ENCODE measurements at places on chromosomes 1 and 21.

DNA sequence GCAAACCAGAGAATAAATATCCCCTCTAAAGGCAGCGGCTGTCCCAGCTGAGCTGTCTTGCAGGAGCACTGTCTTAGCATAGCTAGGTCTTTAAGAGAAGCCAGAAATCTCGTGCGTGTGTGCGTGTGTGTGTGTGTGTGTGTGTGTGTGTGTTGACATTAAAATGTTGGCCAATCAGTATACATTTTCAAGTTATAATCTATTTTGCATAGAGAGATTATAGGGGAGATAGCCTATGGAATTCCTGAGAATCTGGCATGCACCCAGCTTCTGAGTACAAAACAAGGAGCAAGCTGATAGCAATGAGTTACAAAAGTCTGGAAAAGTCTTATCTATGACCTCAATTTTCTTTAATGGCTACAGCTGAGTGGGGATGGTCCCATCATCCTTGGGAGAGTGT lies 17.7 kb downstream of the METTL13 start:
- DNase-seq, result no peak

DNA sequence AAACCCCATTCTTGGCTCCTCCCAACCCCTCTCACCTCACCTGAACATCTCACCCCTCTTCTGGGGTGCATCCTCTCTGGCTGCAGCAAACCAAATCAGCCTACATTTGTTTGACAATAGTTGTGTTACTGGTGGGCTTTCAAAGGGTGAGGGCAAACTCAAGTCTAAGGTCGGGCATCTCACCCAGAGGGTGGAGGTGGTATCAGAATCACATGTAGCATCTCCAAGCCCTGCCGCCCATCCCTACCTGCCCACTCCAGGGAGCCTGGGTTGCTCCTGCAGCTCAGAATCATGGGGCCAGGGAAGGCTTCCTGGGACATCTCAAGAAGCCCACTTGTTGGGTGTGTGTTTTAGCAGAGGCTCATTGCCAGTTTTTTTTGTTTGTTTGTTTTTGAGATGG lies 35.8 kb downstream of the PGBD5 start:
- DNase-seq, result no peak

DNA sequence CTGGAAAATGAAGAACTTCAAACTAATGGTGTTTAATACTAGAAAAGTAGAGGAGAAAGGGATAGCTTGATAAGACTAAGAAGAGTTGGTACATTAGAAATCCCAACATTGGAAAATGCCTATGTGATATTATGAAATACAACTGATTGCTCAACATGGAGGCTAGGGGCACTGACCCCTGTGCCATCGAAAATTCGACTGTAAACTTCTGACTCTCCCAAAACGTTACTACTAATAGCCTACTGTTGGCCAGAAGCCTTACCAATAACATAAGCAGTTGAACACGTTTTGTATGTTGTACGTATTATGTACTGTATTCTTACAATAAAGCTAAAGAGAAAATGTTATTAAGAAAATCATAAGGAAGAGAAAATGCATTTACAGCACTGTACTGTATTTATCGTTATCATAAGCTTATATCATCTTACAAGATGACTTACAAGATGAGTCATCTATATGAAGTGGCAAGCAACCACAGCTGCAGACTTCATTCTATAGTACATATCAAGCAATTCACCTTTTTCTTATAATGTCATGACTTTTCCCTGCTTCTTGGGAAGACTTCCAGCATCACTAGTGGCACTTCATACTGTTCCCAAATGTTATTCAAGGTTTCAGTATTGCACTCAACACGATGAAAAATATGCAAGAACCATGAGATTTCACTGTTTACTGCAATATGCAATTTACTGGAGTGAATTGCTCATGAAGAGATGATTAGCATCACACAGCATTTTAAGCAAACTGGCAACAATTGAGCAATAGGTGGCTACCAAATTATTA lies 12.9 kb upstream of the CTSK start:
- DNase-seq, result no peak

GRCh38 chr1:189859385-189859977 lies 618.2 kb downstream of the BRINP3 start:
- peak; percentile 17 for DNase-seq

GRCh38 chr1:101474039-101474665 lies 237.3 kb downstream of the S1PR1 start:
- DNase-seq, result peak; percentile 0

DNA sequence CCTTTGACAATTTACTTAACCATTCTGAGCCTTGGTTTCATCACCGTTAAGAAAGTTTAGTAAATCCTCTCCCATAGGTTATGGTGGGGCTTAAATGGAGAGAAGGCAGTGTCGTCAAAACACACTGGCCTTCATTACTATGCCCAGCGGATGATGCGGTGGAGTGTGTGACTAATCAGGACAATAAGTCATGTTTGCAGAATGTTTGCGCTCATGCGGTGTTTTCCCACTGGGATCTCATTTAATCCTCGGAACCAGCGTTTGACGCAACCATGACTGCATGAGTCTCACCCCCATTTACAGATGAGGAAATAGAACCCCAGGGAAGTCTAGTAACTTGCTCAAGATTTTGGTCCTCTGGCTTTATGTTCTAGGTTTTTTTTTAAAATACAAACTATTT lies 17.5 kb downstream of the SLC26A9 start:
- DNase-seq, result no peak

- DNase-seq, result no peak
Measured at GRCh38 chr1:39213511-39214002, 9.1 kb downstream of the MACF1 start.

GRCh38 chr1:182599339-182599738 lies 4.8 kb downstream of the RGS16 start:
- DNase-seq, result no peak

DNA sequence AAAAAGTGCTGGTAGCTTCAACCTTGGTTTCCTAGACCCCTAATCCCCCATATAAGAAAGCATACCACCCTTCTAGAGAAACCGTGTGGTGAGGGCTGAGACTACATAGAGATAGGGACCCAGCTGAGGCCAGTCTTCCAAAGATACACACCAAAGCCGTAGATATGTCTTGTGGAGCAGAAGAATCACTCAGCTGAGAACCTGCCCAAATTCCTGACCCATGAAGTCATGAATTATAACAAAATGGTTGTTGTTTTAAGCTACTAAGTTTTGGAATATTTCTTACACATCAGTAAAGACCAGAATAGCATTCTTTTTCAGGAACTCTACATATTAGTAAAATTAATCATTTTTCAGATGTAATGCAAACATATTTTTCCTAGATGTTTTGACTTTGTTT lies 3.3 kb upstream of the SNRPE start:
- DNase-seq, result no peak

- DNase-seq, result no peak
Measured at GRCh38 chr1:184621260-184621659, 133.4 kb downstream of the EDEM3 start.

GRCh38 chr1:167631386-167631935 lies 1.4 kb downstream of the RCSD1 start:
- no peak for DNase-seq

GRCh38 chr1:59526240-59526639 lies 229.3 kb downstream of the FGGY start:
- DNase-seq, result no peak

- no peak for DNase-seq
Measured at GRCh38 chr1:98386675-98387440, 274.7 kb upstream of the SNX7 start.

DNA sequence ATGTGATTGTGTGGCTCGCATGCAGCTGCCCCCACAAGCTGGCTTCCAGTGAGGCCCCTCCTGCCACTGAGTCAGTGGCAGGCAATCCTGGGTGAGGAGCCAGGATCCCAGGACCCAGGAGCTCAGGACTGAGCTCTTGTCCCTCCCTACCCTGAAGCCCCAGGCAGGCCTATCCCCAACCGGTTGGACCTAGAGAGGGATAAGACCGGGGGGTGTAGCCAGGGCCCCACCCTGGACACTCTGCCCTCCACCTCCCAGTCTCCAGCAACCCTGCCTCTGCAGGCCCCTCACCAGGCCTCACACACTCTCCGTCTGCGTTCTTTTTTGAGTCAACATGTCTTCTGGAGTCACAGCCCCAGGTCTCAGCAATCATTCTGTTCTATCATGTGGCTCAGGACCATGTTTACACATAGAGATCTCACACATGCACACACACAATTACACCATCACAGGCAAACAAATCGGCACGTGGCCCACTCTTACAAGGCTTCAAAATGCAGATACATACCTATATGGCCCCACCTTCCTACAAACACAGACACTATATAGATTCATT lies 2.6 kb downstream of the VSIG8 start:
- DNase-seq, result no peak

DNA sequence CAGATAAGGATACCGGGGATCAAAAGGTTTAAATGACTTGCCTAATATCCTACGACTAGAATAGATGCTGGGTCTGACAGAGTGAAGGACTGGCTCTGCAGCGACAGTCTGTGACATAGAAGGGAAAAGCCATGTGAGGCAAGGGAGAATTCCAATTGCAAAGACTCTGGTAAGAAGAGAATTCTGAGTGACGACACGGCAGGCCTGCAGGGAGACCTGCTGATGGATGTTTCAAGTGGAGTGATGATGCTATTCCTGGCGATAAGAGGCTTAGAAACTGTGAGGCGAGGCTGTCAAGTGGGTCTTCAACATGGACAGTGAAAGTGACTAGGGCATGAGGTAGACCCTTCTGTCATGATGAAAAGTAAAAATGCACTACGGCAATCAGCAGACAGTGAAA lies 176.6 kb upstream of the PBX1 start:
- DNase-seq, result no peak

- DNase-seq, result peak; percentile 78
Measured at GRCh38 chr1:111481387-111482221, 7.8 kb downstream of the C1orf162 start.

- DNase-seq, result no peak
Measured at GRCh38 chr1:167927046-167927754, 9.3 kb upstream of the DCAF6 start.

DNA sequence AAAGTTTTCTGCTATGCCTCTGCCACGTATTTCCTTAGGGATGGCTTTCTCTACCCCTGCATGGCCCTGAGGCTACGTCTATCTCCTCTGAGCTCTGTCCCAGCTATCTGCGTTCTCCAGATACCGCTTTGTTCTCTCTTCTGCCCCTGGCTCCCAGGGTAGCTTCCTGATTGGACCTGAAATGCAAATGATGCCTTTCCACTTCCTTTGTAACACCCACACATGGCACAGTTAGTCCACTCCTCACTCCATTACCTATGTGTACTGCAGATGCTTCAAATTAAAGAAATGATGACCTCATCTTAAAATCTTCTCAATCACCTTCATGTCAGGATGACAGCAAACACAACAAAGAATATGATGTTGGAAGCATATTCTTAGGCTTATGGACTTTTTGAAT lies 138.6 kb upstream of the POGK start:
- DNase-seq, result no peak

DNA sequence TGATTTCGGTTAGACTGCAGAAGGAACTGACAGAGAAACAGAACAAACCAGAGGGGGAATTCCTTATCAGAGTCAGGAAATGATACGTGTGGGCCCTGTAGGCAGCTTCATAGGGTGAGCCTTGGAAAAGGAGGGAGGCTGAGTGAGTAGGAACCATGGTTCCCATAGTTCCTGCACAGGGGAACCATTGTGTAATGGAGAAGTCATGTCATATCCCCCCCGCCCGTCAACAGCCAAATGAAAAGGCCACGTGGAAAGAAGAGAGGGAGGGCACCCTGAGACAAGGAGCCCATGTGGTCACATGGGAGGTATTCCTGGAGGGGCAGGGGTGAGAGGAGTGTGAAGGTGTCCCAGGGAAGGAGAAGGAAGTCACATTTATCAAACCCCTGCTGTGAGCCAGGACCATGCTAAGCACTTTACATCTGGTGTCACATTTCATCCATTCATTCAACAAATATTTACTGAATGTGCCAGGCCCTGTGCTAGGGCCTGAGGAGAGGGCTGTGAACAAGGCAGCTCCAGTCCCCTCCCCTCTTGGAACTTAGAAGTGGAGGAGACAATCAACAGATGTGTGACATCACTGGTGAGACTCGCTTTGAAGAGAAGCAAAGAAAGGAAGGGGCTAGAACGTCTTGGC lies 15.7 kb upstream of the FGR start:
- DNase-seq, result no peak

- no peak for DNase-seq
Measured at GRCh38 chr1:47710329-47711071, 272.7 kb downstream of the FOXD2 start.

DNA sequence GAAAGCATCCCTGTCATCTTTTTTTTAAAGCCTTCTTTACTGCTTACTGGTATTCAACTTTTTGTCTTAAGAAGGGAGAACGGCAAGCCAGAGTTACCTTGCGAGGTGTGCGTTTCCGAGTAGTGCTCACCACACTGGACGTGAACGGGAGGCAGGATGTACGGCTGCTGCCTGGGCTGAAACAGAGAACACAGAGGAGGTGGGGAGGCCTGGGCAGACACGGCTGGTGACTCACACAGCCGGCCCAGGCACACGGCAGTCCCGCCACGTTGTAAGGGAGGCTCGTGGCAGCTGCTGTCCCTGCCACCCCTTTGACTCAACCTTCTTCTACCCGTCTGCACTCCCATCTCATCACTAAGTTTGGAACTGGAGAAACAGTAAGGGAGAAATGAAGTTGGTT lies 105.8 kb downstream of the SMYD2 start:
- no peak for DNase-seq

DNA sequence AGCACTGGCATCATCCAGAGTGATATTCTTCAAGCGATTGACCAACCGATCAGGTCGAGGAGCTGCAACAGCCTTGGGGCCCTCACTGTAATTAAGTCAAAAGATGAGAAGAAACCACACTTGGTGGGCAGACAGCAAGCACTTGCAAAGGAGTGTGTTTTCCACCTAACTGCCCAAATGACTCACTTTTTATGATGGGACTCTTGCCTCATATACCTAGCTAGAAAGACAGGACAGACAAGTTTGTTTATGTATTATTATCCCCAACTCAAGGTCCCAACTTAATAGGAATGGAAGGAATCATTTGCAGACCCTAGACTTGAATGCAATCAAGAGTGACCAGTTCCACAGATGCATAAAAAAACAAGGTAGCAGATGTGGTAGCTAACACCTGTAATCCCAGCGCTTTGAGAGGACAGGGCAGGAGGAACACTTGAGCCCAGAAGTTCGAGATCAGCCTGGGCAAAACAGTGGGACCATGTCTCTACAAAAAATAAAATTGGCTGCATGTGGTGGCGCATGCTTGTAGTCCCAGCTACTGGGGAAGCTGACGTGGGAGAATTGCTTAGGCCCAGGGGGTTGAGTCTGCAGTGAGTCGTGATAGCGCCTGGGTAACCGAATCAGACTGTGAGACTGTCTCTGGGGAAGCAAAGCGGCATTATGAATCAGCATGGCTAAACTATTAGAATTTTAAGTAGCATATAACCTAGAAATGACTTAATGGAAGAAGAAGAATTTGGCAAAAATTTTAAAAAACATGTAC lies 2.3 kb upstream of the NRAS start:
- DNase-seq, result no peak

Measured in AML-193 (cell line).